ENCODE measurements at places on chromosomes 3 and 15.

- DNase-seq, result peak; percentile 11
Measured at GRCh38 chr3:193780810-193781478, 187.9 kb downstream of the OPA1 start.

GRCh38 chr3:57173687-57174086, 8.5 kb upstream of the IL17RD start:
- DNase-seq, result no peak

- no peak for DNase-seq
Measured at GRCh38 chr3:172707967-172708366, 2.9 kb downstream of the NCEH1 start.

DNA sequence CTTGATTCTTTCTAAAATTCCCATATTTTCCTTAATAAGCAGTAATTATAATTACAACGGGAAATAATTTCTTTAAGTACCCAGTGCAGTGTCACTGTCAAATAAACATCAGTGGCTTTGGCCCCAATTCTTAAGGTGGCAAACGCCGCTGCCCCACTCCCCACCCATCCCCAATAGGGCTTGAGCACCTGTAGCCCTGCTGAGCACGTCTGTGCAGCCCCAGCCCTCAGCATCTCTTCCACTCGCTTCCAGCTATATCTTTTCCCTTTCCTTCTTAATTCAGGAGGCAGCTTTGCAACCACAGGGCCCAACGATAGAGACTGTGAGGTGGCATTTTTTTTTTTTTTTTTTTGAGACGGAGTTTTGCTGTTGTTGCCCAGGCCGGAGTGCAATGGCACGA, 9.0 kb downstream of the PPM1M start:
- DNase-seq, result no peak

- peak; percentile 24 for DNase-seq
Measured at GRCh38 chr15:41233367-41233771, 2.3 kb downstream of the CHP1 start.
